ENCODE measurements at places on chromosomes 2 and 18. TPM values are rescaled to one million over a fixed set of nuclear protein-coding genes. Genes with fewer than 3 reads are reported as not detected.
A peak's percentile ranks its signal among the peaks of the same experiment; 100 is the strongest.

GRCh38 chr2:180980943-180981911, 822 bp downstream of the UBE2E3 start:
- peaks cover 7% of the 10 kb centered on the region for H3K36me3 ChIP-seq
- peak; percentile 27 for DNase-seq
- peak overlapping the region; percentile 44 for H3K27ac ChIP-seq

DNA sequence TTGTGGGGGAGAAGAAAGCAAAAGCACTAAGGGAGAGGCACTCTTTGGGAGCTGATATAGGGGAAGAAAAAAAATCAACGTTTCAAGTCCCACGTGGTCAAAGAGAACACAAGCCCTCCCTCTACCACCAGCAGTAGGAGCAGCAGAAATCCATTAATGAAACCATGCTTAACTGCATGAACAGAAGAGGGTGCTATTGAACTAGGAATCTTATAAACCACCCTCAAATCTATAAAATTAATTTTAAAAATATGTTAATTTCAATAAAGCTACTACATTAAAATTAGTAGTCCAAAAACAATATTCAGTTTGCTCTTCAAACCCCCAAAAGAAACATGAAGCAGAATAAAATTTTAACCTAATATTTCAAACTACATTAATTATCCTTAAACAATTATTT, 147.8 kb downstream of the TMEM18 start:
- H3K27me3 ChIP-seq: no peaks in the 10 kb centered on the region
- no peaks in the 10 kb centered on the region for H3K36me3 ChIP-seq
- H3K4me3 ChIP-seq: no peak overlapping the region
- DNase-seq: no peak
- no peaks in the 10 kb centered on the region for H3K4me1 ChIP-seq

GRCh38 chr2:186599186-186599778, 9.4 kb downstream of the ITGAV start:
- H3K27me3 ChIP-seq: no peaks in the 10 kb centered on the region
- H3K4me3 ChIP-seq: no peak overlapping the region
- H3K4me1 ChIP-seq: no peaks in the 10 kb centered on the region
- DNase-seq: no peak
- H3K27ac ChIP-seq: no peak overlapping the region

GRCh38 chr2:85890522-85891176, 1.9 kb upstream of the ST3GAL5 start:
- H3K27ac ChIP-seq: peak overlapping the region; percentile 91
- no peaks in the 10 kb centered on the region for H3K36me3 ChIP-seq
- DNase-seq: peak; percentile 51

- H3K4me3 ChIP-seq: no peak overlapping the region
- DNase-seq: no peak
- H3K4me1 ChIP-seq: no peaks in the 10 kb centered on the region
- H3K27ac ChIP-seq: no peak overlapping the region
These were observed 66.1 kb upstream of the SMAD7 start for GRCh38 chr18:49016648-49017539.

DNA sequence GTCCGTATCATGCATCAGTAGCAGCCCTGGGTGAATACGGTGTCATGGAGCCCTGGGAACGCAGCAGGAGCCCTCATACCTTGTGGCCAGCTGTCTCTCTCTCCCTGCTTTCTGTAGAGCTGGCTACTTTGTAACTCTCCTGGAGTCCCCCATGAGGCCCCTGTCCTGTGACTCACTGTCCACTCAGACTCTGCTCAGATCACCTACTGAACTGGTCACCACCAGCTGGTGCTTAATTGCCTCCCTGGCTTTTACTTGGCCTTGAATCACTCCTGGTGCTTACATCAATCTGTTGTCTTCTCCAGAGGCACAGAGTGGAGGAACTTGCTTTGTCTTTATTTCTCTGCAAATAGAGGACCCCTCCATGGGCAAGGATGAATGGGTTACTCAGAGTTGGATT, 172.7 kb downstream of the HRH4 start:
- H3K36me3 ChIP-seq: no peaks in the 10 kb centered on the region
- no peak overlapping the region for H3K4me3 ChIP-seq
- no peaks in the 10 kb centered on the region for H3K27me3 ChIP-seq
- H3K27ac ChIP-seq: no peak overlapping the region
- no peak for DNase-seq

- no peaks in the 10 kb centered on the region for H3K27me3 ChIP-seq
- H3K4me3 ChIP-seq: no peak overlapping the region
- DNase-seq: no peak
- H3K4me1 ChIP-seq: no peaks in the 10 kb centered on the region
- no peak overlapping the region for H3K27ac ChIP-seq
- H3K36me3 ChIP-seq: no peaks in the 10 kb centered on the region
These were observed 138.6 kb upstream of the EPHA4 start for GRCh38 chr2:221710744-221711143.

DNA sequence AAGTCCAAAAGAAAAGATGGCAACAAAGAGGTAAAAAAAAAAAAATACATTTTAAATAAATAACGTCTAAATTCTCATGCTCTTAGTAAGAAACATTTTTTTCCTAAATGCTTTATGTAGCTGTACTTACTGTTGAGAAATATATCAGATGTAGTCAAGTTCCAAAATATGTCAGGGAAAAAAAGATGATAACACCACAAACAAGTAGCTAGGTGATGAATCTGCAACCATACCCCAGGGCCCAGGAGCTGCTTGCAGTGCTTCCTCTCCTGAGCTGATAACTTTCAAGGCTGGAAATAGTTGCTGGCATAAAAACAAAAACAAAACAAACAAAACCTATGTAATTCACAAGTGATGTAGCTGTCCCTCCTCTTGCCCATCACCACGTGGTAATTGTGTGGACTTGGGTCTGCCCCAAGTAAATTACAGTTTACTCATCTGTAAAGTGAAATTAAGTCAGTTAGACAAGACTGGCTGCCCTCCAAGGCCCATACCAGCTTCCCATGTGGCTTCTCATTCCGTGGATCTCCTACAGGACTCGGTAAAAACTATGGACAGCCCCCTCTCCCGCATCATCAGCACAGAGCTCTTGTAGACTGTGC, 82.6 kb downstream of the SP100 start:
- no peaks in the 10 kb centered on the region for H3K27me3 ChIP-seq
- peaks cover 14% of the 10 kb centered on the region for H3K4me1 ChIP-seq
- DNase-seq: no peak
- H3K36me3 ChIP-seq: peaks cover 69% of the 10 kb centered on the region
- H3K4me3 ChIP-seq: no peak overlapping the region
- H3K27ac ChIP-seq: no peak overlapping the region

GRCh38 chr2:203328760-203329540, 756 bp downstream of the ABI2 start:
- peaks cover 19% of the 10 kb centered on the region for H3K4me1 ChIP-seq
- peak overlapping the region; percentile 17 for H3K27ac ChIP-seq
- peak overlapping the region; percentile 88 for H3K4me3 ChIP-seq
- H3K27me3 ChIP-seq: no peaks in the 10 kb centered on the region

DNA sequence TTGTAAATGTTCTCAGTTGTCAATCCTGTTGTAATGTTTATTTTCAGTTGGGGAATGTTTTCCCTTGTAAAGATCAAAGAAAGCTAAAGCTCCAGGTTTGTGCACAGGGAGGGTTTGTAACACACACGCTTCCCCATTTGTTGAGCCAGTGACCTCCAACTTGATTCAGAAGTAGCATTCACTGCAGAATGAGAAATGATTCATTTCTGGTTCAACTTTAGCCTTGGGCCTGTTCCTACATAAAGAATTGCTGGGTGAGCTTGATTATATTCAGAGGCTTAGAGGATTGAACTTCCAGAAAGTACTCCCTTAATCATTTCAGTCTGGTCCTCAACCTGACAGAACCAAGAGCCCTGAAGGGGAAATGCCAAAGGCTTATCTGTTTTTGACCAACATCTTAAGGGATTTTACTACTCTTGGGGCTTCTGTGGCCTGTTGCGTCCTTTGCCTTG, 70.6 kb upstream of the CAVIN2 start:
- H3K27me3 ChIP-seq: no peaks in the 10 kb centered on the region
- H3K27ac ChIP-seq: no peak overlapping the region
- no peak overlapping the region for H3K4me3 ChIP-seq

GRCh38 chr2:149258531-149258930, 71.9 kb upstream of the LYPD6 start:
- no peak overlapping the region for H3K4me3 ChIP-seq
- no peak for DNase-seq
- H3K36me3 ChIP-seq: no peaks in the 10 kb centered on the region
- H3K27me3 ChIP-seq: no peaks in the 10 kb centered on the region
- H3K4me1 ChIP-seq: no peaks in the 10 kb centered on the region
- no peak overlapping the region for H3K27ac ChIP-seq

DNA sequence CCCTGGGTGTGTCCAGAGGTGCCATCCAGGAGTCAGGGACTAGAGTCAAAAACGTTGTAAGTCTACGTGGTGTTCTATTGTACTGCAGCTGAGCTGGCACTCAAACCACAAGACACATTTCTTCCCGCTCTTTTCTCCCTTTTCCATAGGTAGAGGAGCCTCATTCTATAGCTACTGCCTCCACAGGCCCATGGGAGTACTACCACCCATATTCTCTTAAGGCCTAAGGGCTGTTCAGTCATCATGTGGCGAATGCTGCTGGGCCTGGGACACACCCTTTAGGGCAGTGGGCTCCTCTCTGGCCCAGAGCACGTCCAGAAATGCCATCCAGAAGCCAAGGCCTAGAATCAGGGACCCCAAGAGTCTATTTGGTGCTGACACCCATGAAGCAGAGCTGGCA, 1271.7 kb downstream of the CNTNAP5 start:
- no peak overlapping the region for H3K4me3 ChIP-seq
- no peak for DNase-seq
- no peaks in the 10 kb centered on the region for H3K4me1 ChIP-seq
- H3K36me3 ChIP-seq: no peaks in the 10 kb centered on the region
- H3K27ac ChIP-seq: no peak overlapping the region

GRCh38 chr18:46246101-46246500, 141.9 kb downstream of the HAUS1 start:
- peaks cover 20% of the 10 kb centered on the region for H3K4me1 ChIP-seq
- DNase-seq: no peak
- H3K36me3 ChIP-seq: no peaks in the 10 kb centered on the region
- no peak overlapping the region for H3K27ac ChIP-seq
- H3K27me3 ChIP-seq: no peaks in the 10 kb centered on the region

DNA sequence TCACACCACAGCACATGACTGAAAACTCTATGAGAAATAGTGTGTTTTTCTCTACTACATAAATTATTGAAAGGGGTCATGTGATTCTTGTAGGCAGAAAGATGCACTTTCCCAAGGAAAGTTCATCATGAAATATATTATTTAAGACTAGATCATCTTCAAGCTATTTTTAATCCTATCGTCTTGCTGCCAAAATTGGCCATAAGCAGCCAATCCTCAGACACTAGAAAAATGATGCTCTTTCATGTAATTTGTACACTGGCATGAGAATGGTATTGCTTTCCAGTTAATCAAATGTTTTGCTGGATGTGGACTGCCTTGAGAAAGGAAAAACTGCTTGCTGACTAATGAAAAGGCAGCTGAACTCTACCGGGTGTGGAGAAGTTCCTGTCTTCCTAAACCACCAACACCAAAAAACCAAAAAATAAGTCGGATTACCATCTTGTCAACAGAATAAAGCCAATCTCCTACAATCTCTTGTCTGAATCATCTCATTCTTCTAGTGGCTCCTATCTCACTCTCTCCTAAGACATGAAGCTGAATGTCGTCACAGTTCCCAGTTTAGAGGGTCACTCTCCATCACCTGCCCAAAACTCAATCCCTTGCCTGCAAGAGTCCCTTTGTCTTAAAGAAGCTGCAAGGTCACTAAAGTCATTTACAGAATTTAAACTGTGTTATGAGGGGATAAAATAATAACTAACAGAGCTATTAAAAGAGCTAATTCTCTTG, 5.3 kb downstream of the BCL2 start:
- peaks cover 33% of the 10 kb centered on the region for H3K4me1 ChIP-seq
- no peak overlapping the region for H3K27ac ChIP-seq
- no peak overlapping the region for H3K4me3 ChIP-seq
- DNase-seq: no peak

DNA sequence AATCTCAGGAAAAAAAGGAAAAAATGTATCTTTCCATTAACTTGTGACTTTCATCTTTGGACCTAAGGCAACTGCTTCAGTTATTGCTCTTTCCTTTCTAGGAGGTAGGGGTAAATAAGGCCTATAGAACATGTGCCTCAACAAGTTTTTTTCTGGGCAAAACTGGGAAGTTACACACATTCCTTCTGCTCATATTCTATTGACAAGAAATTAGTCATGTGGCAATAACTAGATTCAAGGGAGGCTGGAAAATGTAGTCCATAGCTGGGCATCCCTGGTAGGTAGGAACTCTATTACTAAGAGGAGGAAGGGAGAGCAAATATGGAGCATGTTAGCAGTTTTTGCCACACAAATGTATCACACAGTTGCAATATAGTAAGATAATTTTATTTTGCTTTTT, 37.7 kb upstream of the NEMP2 start:
- H3K4me1 ChIP-seq: no peaks in the 10 kb centered on the region

Gene RAB6C
- polyA plus RNA-seq: not detected

Gene RAB17
- polyA plus RNA-seq: not detected

Gene LINC00305
- not detected for polyA plus RNA-seq

Gene MERTK
- 4.1 TPM for polyA plus RNA-seq

Gene GALNT5
- polyA plus RNA-seq: not detected
